ENCODE measurements at places on chromosomes 5 and 9. TPM values are rescaled to one million over a fixed set of nuclear protein-coding genes. Genes with fewer than 3 reads are reported as not detected.

- DNase-seq = peak; percentile 18
Observed at GRCh38 chr5:73188764-73189531, 16.0 kb downstream of the TMEM174 start.

- DNase-seq = no peak
Observed at GRCh38 chr9:120263836-120264235, 316.1 kb downstream of the CDK5RAP2 start.

DNA sequence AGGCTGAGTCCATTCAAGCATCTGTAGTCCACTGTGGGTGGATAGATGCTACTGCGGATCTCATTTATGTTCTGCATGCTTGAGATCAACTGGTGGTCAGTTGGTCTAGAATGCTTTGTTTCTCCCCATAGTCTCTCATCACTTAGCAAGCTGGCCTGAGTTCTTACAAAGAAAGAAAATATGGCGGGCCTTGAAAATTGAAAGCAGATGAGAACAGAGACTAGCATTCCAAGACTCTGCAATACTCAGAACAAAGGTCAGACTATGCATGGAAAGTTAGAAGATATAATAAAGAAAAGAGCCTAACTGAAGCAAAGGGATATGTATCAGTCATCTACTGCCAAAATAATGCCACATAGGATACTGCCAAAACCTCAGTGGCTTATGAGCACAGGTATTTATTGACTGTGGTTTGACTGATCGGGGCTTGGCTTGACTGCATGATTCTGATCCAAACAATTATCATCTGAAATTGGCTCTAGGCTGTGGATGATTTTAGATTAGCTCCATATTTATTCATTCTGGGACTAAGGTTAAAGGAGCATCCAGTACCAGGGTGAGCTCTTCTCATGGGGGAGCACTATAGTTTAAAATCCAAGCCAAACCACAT is 258.9 kb downstream of the TAF11L14 start:
- no peak for DNase-seq

DNA sequence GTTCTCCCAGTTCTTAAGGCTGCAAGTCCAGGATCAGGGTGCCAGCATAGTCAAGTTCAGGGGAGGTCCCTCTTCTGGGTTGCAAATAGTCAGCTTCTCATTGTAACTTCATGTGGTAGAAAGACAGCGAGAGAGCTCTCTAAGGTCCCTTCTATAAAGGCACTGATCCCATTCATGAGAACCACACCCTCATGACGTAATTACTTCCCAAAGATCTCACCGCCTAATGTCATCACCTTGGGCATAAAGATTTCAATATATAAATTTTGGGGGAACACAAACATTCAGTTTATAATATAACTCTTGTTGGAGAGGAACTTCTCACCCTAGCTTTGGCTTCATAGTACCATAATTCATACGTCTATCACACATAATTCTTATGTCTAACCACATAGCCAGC is 203.9 kb upstream of the VLDLR start:
- no peak for DNase-seq

GRCh38 chr9:130991778-130992681 is 16.9 kb upstream of the LAMC3 start:
- DNase-seq = no peak

GRCh38 chr9:70457235-70457634 is 42.8 kb upstream of the KLF9 start:
- no peak for DNase-seq

Gene FBXL7
- polyA plus RNA-seq = 0.22 TPM

GRCh38 chr5:119220576-119221197 is 135.1 kb upstream of the TNFAIP8 start:
- no peak for DNase-seq

DNA sequence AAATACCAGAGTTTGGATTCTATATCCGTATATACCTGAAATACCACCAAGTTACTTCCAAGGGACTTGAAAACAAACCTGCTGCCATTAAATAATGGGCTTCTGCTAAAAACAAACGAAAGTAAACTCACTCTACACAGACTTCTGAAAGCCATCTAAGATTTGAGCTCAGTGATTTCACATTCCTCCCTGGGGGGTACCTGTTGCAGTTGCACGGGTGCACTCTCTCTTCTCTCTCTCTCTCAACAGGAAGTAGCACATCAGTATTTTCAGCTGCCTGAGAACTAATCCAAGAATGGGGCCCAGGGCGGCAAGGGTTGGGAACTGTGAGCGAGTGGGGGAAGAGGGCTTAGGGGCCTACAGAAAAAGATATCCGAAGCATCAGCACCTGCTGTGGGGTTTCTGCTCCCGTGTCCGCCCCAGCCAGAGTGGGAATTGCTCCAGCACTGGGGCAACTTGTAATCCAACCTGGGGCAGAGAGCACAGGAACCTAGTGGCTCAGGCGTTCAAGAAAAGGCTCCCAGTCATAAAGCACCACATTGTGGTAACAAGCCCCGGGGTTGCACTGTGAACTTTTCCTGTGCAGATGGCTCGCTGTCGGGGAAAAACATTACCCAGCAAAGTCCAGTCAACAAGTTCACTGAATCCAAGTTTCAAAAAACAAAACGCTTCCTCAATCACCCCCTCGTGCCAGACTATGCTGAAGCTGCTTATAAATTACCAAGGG is 99.8 kb downstream of the EFNA5 start:
- DNase-seq = peak; percentile 72

GRCh38 chr9:124693403-124693802 is 77.7 kb downstream of the NR6A1 start:
- DNase-seq = no peak

GRCh38 chr5:77250021-77250420 is 39.5 kb downstream of the PDE8B start:
- no peak for DNase-seq

- DNase-seq = peak; percentile 21
Observed at GRCh38 chr9:117706421-117707116, 2.4 kb downstream of the TLR4 start.

DNA sequence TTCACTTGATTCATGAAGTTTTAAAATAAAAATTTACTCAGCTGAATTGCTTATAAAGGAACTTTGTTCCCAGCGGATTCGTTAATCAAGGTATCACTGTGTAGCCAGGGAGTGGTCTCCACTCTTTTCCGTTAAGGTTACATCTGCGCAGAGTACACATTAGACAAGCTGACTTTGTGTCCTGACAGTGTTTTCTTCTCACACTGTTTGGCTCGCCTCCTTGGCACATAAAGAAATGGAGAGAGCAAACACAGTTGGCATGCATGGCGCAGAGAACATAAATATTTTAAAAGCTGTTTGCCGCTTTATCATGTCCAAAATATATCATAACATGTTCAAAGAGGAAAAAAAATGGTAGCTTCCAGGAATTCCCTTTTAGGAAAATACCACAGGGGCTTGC is 153.2 kb downstream of the EDIL3 start:
- DNase-seq = no peak

Measured in small intestine (tissue), 16 donors.